Activated CD4-positive, alpha-beta memory T cell treated with anti-CD3 and anti-CD28 coated beads, Interleukin-2, amount 10 ng/mL, durations not matched to agents 7 days and 5 days (primary cell): ENCODE measurements at places on chromosomes 6 and 20. TPM values are rescaled to one million over a fixed set of nuclear protein-coding genes. Genes with fewer than 3 reads are reported as not detected.

Gene HLA-DRB5
- total RNA-seq: 14.0 TPM

Gene SCGN
- total RNA-seq: not detected

Gene BPHL
- total RNA-seq: 7.3 TPM

Gene SIRPB1
- total RNA-seq: 7.1 TPM

Gene TRIM10
- total RNA-seq: 0.08 TPM

Gene COL20A1
- total RNA-seq: not detected

Gene DAAM2
- not detected for total RNA-seq

Gene PI3
- not detected for total RNA-seq

Gene OR2J3
- total RNA-seq: not detected

Gene RAD21L1
- total RNA-seq: not detected

Gene EPB41L1
- total RNA-seq: not detected

Gene RAE1
- 33.8 TPM for total RNA-seq

Gene JARID2
- total RNA-seq: 29.7 TPM

Gene SYNE1
- 86.8 TPM for total RNA-seq

Gene THBS2
- total RNA-seq: not detected

Gene PNLDC1
- 0.35 TPM for total RNA-seq

Gene CPXM1
- 0.20 TPM for total RNA-seq

Gene NOX3
- not detected for total RNA-seq
